CD4-positive, alpha-beta memory T cell (primary cell): ENCODE measurements at places on chromosomes 12 and 14.

DNA sequence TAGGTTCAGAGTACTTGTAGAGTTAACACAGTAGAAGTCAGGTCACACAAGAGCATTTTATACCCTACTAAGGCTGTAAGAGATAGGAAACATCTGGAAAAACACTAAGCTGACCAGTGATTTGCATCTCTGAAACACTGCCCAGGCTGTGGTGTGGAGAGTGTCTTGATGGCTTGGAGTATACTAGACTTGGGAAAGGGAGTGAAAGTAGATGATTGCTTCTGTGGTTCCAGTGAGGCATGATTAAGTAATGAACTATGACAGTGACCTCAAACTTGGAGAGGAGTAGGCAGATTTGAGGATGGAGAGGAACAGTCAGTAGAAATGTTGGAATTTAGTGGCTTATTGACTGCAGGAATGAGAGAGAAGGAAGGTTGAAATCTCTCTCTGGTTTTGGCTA lies 201.2 kb downstream of the FLRT2 start:
- no peak for DNase-seq

DNA sequence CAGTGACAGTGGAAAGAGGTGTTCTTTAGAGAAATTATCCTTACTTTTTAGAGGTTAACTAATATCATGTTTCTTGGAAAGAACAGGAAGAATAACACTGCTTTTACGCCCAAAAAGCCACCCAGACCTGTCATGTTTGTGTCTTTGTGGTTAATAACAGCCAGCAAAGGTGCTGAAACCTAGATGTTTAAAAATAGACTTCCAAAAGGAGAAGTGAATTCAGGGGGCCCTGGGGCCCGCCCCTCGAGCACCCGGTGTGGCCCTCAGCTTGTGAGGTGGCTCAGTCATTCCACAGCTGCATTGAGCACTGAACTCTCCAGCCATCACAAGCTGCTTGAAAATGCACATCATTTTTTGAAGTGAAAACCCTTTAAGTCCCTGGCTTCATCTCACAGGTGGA lies 20.8 kb upstream of the AMN start:
- no peak for DNase-seq

DNA sequence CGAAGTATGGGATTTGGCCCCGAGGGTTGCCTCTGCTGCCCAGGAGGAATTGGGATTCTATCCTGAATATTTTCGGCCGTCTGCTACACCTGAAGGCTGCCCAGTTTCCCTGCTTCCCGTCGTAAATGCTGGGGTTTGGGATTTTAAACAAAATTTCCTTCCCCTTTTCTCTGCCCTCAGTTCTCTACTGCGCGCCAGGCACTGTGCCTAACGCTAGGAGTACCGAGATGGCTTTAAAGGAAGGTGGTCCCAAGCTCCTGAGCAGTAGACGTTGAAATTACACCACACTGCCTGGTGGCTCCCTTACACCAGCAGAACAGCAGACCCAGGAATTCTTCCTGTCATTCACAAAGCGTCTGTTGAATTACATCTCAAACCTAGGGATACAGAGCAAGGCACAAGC lies 566 bp upstream of the PRDM4 start:
- DNase-seq: no peak

GRCh38 chr14:63223596-63223995 lies 19.4 kb downstream of the RHOJ start:
- no peak for DNase-seq

GRCh38 chr12:71197460-71197859 lies 39.7 kb upstream of the TSPAN8 start:
- DNase-seq: no peak

- DNase-seq: no peak
These were observed 506.8 kb downstream of the LRFN5 start for GRCh38 chr14:42113358-42114069.

GRCh38 chr12:121576851-121577391 lies 3.9 kb downstream of the KDM2B start:
- no peak for DNase-seq

DNA sequence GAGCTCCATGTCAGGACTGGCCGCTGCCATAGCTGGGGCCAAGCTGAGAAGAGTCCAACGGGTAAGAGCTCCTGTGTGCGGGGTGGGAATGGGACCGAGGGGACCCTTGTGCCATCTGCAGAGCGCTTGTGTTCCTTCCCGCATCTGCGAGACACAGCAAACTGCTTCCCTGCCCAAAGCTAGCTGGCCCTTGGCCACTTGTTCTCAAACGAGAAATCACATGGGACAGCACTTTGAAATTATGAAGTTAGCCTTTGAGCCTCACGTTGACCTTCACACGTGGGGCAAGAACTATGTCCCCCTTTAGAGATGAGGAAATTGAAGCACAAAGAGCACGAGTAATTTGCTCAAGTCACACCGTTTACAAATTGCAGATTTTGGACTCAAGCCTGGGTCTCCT lies 30.8 kb downstream of the DEGS2 start:
- no peak for DNase-seq

DNA sequence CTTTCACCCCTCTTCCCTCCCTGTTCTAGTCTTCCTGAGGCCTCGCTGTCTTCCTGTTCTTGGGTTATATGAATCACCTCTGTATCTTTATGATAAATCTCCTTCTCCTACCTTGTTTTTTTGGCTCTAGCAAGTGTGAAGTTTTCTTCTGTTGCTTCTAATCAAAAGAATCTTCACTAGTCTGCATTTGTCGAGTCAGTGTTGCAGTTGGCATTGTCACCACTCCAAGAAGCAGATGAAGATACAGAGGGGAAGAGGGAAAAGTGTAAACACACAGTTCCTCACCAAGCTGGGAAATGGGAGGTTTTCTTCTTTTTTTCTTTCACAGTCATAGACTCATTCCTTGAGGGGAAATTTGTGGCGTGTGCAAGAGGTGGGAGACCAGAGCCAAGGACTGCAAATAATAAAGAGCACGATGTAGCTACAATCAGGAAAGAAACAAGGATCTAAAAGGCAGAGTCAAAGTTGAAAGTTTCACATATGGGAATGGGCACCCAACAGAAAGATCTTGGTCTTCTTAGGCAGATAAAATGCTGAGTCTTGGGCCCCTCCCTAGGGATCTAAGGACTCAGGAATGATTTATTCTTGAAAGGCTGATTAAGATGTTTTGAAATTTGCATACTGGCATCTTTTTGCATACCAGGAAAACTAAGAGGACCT lies 22.2 kb upstream of the PRICKLE1 start:
- no peak for DNase-seq

GRCh38 chr14:55130196-55130550 lies 1.1 kb downstream of the LGALS3 start:
- DNase-seq: no peak
